ENCODE measurements at places on chromosomes 13 and 19.

GRCh38 chr13:42992764-42993122 is 702 bp upstream of the EPSTI1 start:
- no peak for DNase-seq

GRCh38 chr13:71408416-71408815 is 458.6 kb downstream of the DACH1 start:
- DNase-seq, result no peak

- no peak for DNase-seq
Measured at GRCh38 chr13:44382635-44383145, 9.1 kb downstream of the SERP2 start.

DNA sequence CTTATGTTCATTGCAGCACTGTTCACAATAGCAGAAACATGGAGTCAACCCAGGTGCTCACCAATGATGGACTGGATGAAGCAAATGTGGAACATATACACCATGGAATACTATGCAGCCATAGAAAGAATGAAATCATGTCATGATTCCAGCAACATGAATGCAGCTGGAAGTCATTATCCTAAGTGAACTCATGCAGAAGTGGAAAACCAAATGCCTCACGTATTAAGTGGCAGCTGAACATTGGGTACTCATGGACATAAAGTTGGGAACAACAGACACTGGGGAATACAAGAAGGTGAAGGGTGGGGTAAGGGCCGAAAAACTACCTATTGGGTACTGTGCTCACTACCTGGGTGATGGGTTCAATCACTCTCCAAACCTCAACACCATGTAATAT is 915.9 kb downstream of the UQCRFS1 start:
- DNase-seq, result no peak

- no peak for DNase-seq
Measured at GRCh38 chr13:42035905-42036521, 12.4 kb upstream of the DGKH start.

- DNase-seq, result no peak
Measured at GRCh38 chr19:45333609-45334303, 6.8 kb upstream of the KLC3 start.

DNA sequence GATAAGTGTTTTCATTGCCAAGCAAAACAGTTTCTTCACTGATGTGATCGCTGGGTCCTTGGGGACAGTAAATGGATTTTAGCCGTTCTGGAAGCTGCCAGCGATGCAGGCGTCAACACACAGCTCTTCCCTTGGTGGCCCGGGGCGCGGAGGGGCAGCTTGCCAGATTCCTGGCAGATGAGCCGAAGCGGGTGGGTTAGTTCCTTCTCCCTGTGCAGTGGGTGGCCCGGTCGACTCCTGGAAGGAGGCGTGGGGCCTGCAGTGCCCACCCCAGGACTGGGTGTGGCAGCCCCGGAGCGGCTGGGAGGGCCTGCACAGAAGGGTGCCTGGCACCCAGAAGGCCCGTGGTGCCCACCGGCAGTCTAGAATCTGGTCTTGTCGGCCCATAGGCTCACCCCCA is 69.0 kb downstream of the KDM4B start:
- no peak for DNase-seq

DNA sequence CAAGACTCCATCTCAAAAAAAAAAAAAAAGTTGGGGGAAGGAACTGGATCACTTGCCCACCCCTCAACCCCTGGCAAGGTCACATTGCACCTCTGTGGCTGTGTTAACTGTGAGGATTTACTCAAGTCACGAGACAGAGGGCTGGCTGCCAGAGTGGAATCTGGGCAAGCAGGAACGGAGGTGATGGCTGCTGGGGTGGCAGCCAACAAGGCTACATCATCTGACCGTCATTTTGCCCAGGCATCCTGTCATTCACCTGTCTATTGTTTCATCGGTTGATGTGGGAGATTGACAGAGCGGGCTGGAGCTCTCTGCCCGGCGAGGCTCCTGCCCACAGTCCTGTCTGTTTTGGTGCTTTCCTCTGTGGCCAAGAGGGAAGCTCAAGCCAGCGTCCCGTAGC is 75.7 kb downstream of the DPF1 start:
- DNase-seq, result no peak

GRCh38 chr13:34657716-34658115 is 284.4 kb upstream of the NBEA start:
- no peak for DNase-seq

DNA sequence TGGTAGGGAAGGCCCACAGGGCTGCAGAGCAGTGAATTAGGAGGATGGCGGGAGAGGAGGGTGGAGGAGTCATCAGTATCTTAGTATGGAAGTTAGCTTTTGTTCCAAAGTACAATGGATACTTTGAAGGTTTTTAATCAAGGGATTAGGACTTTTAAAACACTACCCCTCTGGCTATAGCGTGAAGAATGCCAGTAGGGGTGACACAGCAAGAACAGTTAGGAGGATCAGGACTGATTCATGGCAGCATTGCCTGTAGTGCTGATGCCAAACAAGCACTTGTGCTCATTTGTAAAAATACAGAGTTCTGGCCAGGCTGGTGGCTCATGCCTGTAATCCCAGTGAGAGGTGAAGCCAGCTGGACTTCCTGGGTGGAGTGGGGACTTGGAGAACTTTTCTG is 46.2 kb downstream of the SKA3 start:
- no peak for DNase-seq

DNA sequence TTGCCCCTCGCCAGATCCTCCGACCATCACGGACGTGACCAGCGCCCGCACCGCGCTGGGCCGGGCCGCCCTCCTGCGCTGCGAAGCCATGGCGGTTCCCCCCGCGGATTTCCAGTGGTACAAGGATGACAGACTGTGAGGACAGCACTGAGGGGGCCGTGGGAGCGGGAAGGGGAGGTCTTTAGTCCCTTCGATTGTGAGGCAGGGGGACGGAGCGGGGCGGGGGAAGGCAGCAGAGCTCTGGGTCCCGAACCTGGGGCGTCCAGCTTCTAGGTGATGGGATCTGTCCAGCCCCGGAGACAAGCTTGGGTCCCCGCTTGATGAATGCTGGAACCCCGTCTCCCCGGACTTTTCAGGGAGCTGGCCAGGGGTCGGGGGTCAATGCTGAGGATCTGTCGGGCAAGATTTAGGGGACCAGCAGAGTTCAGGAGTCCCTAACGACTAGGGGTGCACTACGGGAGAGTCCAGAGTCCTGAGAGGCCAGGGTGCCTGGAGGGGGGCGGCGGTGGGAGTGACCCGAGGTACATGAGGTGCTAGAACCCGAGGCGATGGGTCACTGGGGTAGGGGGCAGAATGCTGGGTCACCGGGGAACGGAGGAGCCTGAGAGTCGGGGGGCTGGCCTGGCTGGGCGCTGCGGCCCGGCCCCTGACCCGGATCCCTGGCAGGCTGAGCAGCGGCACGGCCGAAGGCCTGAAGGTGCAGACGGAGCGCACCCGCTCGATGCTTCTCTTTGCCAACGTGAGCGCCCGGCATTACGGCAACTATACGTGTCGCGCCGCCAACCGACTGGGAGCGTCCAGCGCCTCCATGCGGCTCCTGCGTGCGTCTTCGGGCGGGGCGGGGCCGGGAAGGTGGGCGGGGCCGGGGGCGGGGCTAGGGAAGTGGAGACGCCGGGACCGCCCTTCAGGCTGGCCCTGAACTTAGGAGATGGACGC is 14.6 kb downstream of the VSIG10L start:
- no peak for DNase-seq

- no peak for DNase-seq
Measured at GRCh38 chr13:98697791-98698190, 54.7 kb downstream of the SLC15A1 start.

DNA sequence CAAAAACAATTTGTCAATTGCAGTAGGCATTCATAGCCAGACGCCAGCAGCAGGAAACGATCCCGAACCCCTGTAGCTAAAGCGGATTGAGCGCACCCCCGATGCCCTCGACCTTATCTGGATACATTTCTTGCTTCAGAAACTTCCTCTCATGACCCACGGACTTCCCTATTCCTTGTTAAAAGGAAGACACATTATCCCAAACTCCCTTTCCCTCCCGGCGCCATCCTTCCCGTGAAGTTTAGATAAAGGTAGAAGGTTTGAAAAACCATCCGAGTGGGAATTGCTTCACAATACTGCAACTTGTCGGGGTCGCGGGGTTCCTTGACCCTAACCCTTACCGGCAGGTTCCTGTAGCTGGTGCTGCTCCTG is 977 bp downstream of the PCDH20 start:
- DNase-seq, result no peak

DNA sequence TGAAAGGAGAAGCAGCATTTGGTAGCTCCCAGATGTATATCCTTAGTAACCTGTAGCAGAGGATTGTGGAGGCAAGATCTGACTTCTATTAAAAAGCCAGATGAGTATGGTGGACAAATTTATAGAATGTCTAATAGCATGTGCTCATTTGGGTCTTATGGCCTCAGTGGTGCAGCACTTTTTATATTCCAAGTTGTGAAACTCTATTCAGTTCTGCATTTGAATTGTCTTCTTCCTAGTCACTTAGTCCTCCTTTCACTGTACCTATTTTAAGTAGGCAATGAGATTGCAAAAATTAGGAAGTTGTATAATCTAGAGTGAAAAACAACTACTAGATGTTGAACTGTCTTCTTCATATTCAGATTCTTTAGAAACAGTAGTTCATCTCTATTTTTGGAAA is 412.5 kb upstream of the PCDH9 start:
- DNase-seq, result no peak

DNA sequence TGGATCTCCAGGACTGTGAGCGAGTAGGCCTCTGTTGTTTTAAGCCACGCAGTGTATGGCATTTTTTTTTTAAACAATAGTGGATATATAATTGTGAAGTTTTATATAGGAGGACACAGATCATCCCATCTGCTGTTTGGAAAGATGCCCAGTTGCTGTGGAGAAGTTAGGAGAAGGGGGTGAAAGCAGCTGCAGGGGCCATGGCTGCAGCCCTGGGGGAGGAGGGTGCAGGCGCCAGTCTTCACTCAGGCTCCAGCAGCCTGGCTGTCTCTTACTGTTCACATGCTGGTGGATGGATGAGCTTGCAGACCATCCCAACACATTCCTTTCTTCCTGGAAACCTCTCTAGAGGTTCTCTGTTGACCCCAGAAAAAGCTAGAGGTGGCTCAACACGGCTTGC is 242.3 kb downstream of the TEX29 start:
- no peak for DNase-seq

DNA sequence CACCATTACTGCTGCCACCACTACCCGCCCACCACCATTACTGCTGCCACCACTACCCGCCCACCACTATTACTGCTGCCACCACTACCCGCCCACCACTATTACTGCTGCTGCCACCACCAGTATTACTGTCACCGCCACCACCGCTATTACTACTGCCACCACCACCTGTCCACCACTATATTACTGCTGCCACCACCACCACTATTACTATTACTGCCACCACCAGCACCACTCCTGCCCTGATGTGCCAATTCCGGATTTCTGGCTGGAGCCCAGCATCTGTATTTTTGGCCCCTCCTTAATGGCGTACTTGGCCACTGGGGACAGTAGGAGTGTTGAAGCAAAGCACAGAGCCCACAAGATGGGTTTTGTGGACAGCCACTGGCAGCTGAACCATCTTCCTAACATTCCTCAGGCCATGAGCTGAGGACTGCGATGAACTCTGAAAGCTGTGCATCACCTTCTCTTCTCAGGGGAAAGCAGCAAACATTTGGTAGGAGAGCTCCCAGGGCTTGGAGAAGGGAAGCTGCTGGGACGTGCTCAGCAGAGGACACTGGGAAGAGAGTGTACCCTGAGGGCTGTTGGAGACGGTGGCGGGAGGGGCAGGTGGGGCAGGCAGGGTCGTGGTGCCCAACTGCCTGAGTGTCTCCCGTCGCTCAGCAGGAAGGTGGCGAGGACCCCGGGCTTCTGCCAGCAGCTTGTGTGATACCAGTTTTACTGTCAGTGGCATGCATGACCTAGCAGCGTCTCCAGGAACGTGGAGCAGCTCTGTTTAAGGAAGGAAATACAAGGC is 23.0 kb downstream of the CUL4A start:
- DNase-seq, result no peak
